ENCODE measurements at places on chromosomes 16 and 17. TPM values are rescaled to one million over a fixed set of nuclear protein-coding genes. Genes with fewer than 3 reads are reported as not detected.

GRCh38 chr17:67027031-67027628, 17.2 kb upstream of the CACNG1 start:
- no peaks in the 10 kb centered on the region for H3K36me3 ChIP-seq
- H3K4me3 ChIP-seq: no peak overlapping the region
- no peaks in the 10 kb centered on the region for H3K4me1 ChIP-seq
- H3K27ac ChIP-seq: no peak overlapping the region

- H3K36me3 ChIP-seq: peaks cover 20% of the 10 kb centered on the region
- DNase-seq: no peak
- H3K4me3 ChIP-seq: no peak overlapping the region
- H3K27ac ChIP-seq: no peak overlapping the region
- H3K27me3 ChIP-seq: no peaks in the 10 kb centered on the region
- no peaks in the 10 kb centered on the region for H3K4me1 ChIP-seq
Measured at GRCh38 chr16:69890114-69890891, 60.8 kb upstream of the CLEC18A start.

DNA sequence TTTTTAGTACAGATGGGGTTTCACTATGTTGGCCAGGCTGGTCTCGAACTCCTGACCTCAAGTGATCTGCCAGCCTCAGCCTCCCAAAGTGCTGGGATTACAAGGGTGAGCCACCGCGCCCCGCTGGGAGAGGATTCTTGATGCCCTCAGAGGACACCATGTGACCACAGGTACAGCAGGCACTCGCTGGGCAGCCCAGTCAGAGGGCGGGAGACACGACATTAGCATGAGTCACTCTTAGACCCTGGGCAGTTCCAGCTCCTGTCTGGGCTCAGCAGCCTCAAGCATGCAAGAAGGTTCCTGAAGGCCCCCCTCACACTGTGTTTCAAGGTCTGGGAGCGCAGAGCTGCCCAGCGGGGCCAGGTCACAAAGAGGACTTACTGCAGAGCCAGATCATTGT, 11.9 kb downstream of the STAC2 start:
- H3K4me1 ChIP-seq: peaks cover 7% of the 10 kb centered on the region
- H3K27ac ChIP-seq: no peak overlapping the region
- peaks cover 45% of the 10 kb centered on the region for H3K27me3 ChIP-seq
- no peak overlapping the region for H3K4me3 ChIP-seq
- no peaks in the 10 kb centered on the region for H3K36me3 ChIP-seq

DNA sequence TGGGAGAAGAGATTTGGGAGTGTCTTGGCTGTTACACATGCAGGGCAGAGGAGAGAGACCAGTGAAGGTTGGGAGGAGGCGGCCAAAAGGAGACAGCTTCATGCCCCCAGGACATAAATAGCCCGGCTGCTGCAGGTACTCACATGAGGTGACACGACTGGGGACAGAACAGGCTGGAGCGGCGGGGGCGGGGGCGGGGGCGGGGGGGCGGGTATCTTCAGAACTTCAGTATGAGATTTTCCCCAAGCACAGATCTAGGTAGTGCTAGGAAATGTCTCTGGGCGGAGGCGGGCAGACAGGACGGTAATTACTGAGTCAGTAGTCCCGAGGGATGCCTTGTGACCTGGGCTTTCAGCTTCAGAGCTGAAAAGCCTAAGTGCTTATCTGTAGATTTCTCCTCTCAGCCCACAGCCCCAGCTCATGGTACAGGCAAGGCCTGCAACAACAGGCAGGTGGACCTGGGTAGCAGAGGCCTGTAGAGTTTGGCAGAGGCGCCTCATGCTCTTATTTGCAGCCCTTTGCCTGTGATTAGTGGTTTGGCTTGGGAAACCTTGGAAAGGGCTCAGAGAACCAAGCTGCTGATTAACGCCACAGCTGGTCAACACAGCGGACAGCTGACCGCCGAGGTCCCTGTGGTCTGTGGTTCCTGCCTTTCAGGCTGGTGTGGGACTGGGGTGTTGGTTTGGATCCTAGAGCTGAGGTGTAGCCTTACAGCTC, 24.5 kb downstream of the UNK start:
- no peak overlapping the region for H3K27ac ChIP-seq
- no peak overlapping the region for H3K4me3 ChIP-seq
- H3K36me3 ChIP-seq: no peaks in the 10 kb centered on the region
- no peak for DNase-seq
- no peaks in the 10 kb centered on the region for H3K27me3 ChIP-seq

- no peaks in the 10 kb centered on the region for H3K4me1 ChIP-seq
- H3K36me3 ChIP-seq: no peaks in the 10 kb centered on the region
- no peaks in the 10 kb centered on the region for H3K27me3 ChIP-seq
Measured at GRCh38 chr16:59144841-59145240, 410.7 kb upstream of the GOT2 start.

DNA sequence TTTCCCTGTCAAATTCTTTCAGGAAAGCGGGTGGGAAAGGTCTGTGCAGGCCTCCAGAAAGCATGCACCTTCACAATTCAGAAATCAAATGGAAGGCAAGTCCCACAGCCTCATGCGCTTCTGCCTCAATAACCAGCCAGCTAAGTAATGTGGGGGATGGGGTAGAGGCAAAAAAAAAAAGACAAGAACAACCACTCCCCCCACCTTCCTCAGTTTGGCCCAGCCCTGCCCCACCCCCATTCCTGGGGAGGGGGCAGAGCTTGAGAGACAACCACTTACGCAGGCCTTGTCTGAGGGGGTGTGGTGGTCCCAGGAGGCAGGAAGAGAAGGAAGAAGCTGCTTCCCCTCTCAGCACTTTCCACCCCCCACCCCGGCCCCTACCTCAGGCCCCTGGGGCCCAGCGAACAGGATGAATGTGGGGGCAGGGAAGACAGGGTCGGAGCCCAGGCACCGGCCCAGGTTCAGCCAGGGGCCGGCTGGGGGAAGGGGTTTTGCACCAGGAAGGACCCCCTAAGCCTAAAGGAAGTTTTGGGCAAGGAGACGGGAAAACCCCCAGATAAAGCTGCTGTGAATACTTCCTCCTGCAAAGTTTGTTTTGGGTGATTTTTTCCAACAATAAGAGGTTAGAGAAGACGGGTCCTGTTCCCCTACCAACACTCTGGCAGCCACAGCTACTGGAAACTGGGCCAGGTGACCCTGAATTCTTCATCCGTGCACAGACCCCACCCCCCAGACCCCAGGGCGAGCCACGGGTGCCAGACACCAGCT, 1.2 kb downstream of the JUP start:
- peaks cover 58% of the 10 kb centered on the region for H3K27me3 ChIP-seq
- H3K4me3 ChIP-seq: no peak overlapping the region
- H3K27ac ChIP-seq: no peak overlapping the region
- no peaks in the 10 kb centered on the region for H3K36me3 ChIP-seq
- DNase-seq: no peak

GRCh38 chr17:38333635-38334295, 10.0 kb downstream of the GPR179 start:
- no peak overlapping the region for H3K4me3 ChIP-seq
- H3K36me3 ChIP-seq: no peaks in the 10 kb centered on the region
- H3K4me1 ChIP-seq: no peaks in the 10 kb centered on the region
- no peak overlapping the region for H3K27ac ChIP-seq
- DNase-seq: peak; percentile 66
- no peaks in the 10 kb centered on the region for H3K27me3 ChIP-seq

DNA sequence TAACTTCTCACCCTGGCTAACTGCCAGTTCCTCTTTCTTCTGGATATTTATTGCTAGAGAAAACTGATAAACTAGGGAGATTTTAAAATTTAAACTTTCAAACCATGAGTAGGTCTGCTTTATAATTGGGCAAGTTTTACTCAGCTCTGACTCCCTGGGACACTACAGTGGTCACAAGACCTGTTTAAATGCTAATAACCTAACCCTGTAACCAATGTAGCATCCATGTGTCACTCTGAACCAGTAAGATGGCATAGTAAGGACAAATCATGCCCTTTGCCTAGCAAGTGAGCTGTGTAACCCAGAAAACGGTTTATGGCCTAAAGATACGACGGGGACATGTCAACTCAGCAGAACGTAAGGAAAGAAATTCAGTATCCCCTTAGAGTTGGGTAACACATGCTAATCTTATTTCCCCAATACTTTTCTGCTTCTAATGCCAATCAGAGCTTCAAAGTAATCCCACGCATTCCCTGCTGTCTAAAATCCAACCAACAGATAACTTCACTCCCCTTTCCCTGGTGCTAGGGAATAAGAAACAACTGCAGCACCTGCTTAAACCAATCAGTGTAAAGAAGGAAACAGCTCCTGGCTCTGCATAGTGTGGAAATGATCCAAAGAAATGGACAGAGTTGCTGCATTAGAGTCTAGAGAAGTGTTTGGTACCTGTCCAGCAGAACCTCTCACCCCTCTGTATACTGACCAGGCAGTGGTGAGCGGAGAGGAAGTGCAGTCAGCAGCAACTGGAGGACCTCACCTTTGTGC, 85.7 kb downstream of the NCOR1 start:
- H3K36me3 ChIP-seq: peaks cover 27% of the 10 kb centered on the region
- no peak overlapping the region for H3K4me3 ChIP-seq
- H3K27ac ChIP-seq: no peak overlapping the region
- no peaks in the 10 kb centered on the region for H3K27me3 ChIP-seq

- no peak overlapping the region for H3K4me3 ChIP-seq
- H3K27ac ChIP-seq: no peak overlapping the region
- no peak for DNase-seq
- H3K36me3 ChIP-seq: no peaks in the 10 kb centered on the region
- peaks cover 4% of the 10 kb centered on the region for H3K4me1 ChIP-seq
- H3K27me3 ChIP-seq: peaks cover 30% of the 10 kb centered on the region
Measured at GRCh38 chr16:86826941-86827340, 248.6 kb downstream of the FOXL1 start.

DNA sequence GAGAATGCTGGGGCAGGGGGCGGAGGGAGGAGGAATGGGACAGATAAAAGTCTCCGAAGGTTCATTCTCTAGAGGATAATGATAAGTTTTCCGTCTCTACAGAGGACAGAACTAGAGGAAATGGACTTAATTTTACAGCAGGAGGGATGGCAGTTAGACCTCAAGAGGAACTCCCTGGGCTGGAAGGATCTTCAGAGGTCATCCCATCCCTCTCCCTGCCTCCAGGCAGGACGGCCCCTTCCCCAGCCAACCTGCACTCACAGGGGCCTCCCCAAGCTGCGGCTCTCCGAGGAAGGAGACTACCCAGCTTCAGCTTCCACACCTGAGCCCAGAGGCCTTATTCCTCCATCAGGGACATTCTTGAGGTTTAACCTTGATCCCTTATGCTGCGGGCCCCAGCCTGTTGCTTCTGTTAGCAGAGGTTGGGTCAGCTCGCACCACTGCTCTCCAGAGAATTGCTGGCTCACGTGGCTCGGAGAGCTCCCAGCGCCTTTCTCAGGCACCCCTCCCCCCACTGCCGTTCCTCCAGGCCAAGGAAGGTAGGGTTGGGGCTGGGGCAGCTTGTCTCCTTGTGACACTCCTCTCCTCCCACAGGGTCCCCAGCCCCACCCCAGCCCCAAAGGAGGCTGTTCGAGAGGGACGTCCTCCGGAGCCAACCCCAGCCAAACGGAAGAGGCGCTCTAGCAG, 8.5 kb downstream of the ELOB start:
- H3K27me3 ChIP-seq: no peaks in the 10 kb centered on the region
- no peak overlapping the region for H3K4me3 ChIP-seq
- no peak overlapping the region for H3K27ac ChIP-seq
- peaks cover 70% of the 10 kb centered on the region for H3K36me3 ChIP-seq
- peaks cover 12% of the 10 kb centered on the region for H3K4me1 ChIP-seq
- no peak for DNase-seq

DNA sequence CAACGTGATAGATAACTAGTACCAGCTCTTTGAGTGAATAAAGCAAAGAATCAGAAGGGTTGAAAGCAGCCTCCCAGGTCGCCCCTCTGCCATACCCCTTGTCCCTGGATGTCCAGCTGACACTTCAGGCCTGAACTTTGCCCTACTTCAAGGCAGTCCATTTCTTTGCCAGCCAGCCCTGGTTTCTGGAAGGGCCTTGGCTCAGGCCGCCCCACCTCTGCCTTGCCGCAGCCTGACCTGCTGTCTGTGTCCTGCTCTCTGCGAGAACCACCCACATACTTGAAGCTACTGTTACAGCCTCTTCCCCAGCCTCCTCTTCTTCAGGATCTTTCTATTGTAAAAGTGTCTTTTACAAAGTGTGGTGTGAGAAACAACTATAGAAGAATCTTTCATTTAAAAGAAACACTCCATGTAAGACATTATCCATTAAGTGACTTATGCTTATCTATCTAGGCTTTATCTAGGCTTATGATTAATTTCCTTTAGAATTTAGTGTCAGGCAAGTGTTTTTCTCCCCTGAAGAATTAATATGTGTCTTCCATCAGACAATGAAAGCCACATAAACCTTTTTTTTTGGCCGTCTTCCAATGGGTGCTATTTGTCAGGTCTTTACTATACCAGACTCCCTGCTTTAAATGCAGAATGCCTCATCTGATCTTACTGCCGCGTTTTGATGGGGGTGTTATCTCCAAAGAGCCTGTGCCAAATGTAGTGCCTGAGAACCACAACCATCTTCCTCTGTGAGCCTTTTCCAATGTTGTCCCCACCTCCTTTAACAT, 133.9 kb downstream of the SOCS1 start:
- H3K27me3 ChIP-seq: no peaks in the 10 kb centered on the region
- peaks cover 15% of the 10 kb centered on the region for H3K4me1 ChIP-seq
- no peak overlapping the region for H3K4me3 ChIP-seq
- H3K36me3 ChIP-seq: peaks cover 55% of the 10 kb centered on the region
- no peak overlapping the region for H3K27ac ChIP-seq

DNA sequence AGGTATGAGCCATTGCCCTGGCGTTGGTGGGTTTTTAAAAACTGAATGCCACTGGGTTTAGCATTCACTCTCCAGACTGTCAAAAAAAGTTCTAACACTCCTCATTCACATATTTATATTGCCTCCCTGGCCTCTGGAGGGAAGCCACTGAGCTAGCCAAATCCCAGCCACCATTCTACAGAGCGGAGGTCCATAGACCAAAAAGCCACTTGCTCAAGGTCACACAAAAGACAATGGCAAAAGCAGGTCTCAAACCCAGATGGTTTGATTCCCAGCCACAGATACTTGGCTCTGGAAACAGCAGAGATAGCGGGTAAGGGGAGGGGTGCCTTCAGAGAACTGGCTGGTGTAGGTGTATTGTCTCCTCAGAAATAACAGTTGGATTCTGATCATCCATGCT, 18.0 kb upstream of the CDIPT start:
- no peaks in the 10 kb centered on the region for H3K36me3 ChIP-seq
- H3K27ac ChIP-seq: no peak overlapping the region
- DNase-seq: no peak
- peaks cover 30% of the 10 kb centered on the region for H3K27me3 ChIP-seq

GRCh38 chr16:64122177-64122576, 999.7 kb downstream of the CDH11 start:
- DNase-seq: no peak
- H3K36me3 ChIP-seq: no peaks in the 10 kb centered on the region
- no peaks in the 10 kb centered on the region for H3K4me1 ChIP-seq
- no peaks in the 10 kb centered on the region for H3K27me3 ChIP-seq
- no peak overlapping the region for H3K4me3 ChIP-seq
- H3K27ac ChIP-seq: no peak overlapping the region

AURKB gene
- total RNA-seq: 197 TPM

PIRT gene
- not detected for total RNA-seq

CCL3 gene
- 634 TPM for total RNA-seq

CMC2 gene
- 136 TPM for total RNA-seq

SLC25A39 gene
- 133 TPM for total RNA-seq

CBFA2T3 gene
- 0.21 TPM for total RNA-seq

CDK5RAP3 gene
- 262 TPM for total RNA-seq

All from activated CD8-positive, alpha-beta memory T cell treated with anti-CD3 and anti-CD28 coated beads, Interleukin-2, amount 10 ng/mL, durations not matched to agents 7 days and 5 days (primary cell).